ENCODE measurements at places on chromosomes 1 and 21.

DNA sequence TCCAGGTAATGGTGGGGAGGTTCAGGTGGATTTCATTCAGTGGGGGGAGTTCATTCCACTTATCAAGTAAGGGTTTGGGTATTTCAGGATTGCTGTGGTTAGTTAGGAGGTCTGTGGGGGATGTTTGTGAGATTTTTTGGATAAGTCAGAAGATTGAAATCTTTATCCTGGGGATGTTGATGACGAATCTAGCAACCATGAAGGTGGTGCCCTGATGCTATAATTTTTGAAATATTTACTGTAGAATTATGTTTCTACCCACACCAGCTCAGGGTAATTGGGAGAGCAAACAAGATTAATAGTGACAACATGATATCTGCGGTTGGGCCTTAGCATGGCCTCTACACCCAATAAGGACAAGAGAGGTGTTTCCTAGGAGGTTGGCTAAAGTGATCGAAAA is 28.3 kb downstream of the SUCO start:
- no peak for DNase-seq

DNA sequence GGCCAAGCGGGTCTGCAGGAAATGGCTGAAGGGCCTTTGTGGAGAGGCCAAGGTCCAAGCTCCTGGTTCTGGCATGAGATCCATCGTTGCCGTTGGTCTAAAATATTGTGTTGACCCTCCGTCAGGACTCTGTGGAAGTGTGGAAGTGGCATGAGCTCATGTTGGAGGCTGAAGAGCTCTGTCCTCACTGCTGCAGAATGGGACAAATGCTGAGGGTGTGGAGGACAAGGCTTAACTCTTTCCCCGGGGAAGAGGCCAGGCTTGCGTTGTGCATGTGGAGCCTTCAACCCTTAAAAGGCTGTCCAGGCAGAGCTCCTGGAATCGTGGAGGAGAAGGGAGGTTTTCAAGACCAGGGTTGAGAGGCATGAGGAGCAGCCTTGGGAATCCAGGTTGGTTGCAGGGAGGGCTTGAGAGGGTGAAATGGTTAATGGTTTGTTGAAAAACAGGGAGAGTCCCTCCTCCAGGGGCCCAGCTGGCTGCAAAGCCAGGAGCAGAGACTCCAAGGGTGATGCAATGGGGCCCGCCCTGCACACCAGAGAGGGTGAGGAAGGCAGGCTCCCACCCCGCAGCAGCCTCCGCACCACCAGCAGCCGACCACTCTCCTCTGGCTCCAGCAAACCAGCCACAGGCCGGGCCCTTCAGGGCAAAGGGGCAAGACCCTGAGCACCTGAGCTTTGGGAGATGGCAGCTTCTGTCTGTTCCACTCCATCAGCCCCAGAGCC is 6.7 kb upstream of the AHCYL1 start:
- no peak for DNase-seq

- DNase-seq = no peak
These were observed 57.7 kb downstream of the RGSL1 start for GRCh38 chr1:182507685-182508084.

- DNase-seq = no peak
These were observed 300 bp downstream of the USP24 start for GRCh38 chr1:55214934-55215193.

- no peak for DNase-seq
These were observed 5.3 kb downstream of the RXFP4 start for GRCh38 chr1:155946633-155947219.

- DNase-seq = no peak
These were observed 114.0 kb downstream of the ROR1 start for GRCh38 chr1:63887809-63888208.

GRCh38 chr1:225477296-225477911 is 49.6 kb upstream of the LBR start:
- no peak for DNase-seq

GRCh38 chr1:89822999-89823628 is 2.3 kb downstream of the LRRC8D start:
- no peak for DNase-seq

DNA sequence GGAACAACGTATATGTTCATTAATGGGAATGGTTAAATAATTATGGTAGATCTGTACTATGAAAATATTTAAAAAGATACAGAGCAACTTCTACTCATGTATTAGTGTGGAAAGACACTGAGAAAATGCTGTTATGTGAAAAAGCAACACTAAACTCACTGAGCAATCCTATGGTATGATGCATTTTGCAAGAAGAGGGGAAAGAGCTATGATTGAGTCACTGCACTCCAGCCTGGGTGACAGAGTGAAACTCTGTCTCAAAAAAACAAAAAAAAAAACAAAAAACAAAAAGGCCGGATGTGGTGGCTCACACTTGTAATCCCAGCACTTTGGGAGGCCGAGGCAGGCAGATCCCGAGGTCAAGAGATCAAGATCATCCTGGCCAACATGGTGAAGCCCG is 44.4 kb downstream of the ATP5PO start:
- DNase-seq = no peak

- peak; percentile 53 for DNase-seq
These were observed 1.2 kb upstream of the LHX4 start for GRCh38 chr1:180228648-180229482.

- peak; percentile 43 for DNase-seq
These were observed 5.5 kb upstream of the OLFML2B start for GRCh38 chr1:162029157-162029556.

GRCh38 chr1:10537082-10537766 is 62.5 kb downstream of the PEX14 start:
- DNase-seq = peak; percentile 86

All from DMS153 (cell line).